ENCODE measurements at places on chromosomes 1 and 21.

- no peak for DNase-seq
Measured at GRCh38 chr1:206666954-206667665, 17.6 kb upstream of the MAPKAPK2 start.

GRCh38 chr21:44831227-44831860 lies 13.5 kb upstream of the SUMO3 start:
- no peak for DNase-seq

- DNase-seq = no peak
Measured at GRCh38 chr1:39158327-39159086, 46.0 kb upstream of the MACF1 start.

DNA sequence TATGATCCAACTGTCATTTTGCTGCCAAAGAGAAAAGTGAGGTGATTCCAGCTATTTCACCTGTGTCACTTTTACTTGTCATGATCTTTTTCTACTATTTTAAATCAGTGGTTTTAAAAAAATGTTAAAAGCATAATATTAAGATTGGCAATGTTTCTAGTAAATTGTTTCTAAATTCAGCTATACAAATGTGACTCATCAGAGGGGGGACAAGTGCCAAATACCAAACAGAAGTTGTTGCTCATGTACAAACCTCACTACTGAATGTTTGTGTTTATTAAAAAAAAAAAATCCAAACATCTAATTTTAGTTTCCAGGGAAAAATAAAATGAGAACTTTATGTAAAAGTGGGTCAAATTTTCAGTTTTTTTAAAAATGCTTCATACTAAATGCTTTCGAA lies 346.2 kb upstream of the SNX7 start:
- no peak for DNase-seq

- DNase-seq = no peak
Measured at GRCh38 chr1:227886503-227886961, 61.2 kb downstream of the WNT9A start.

GRCh38 chr1:24155011-24155782 lies 12.3 kb upstream of the IL22RA1 start:
- no peak for DNase-seq

- no peak for DNase-seq
Measured at GRCh38 chr1:159098596-159098995, 22.0 kb upstream of the AIM2 start.

GRCh38 chr1:205229399-205229871 lies 1.7 kb downstream of the TMCC2 start:
- DNase-seq = peak; percentile 83

GRCh38 chr1:37391211-37392011 lies 83.0 kb upstream of the ZC3H12A start:
- no peak for DNase-seq

GRCh38 chr1:47785561-47786271 lies 211.5 kb downstream of the TRABD2B start:
- DNase-seq = no peak

GRCh38 chr1:87119541-87120140 lies 205.2 kb downstream of the HS2ST1 start:
- no peak for DNase-seq

GRCh38 chr21:29538115-29538514 lies 239.4 kb downstream of the BACH1 start:
- DNase-seq = no peak

GRCh38 chr1:35115459-35116383 lies 36.5 kb downstream of the ZMYM1 start:
- no peak for DNase-seq

GRCh38 chr1:3012456-3013291 lies 8.6 kb upstream of the ACTRT2 start:
- DNase-seq = peak; percentile 32

DNA sequence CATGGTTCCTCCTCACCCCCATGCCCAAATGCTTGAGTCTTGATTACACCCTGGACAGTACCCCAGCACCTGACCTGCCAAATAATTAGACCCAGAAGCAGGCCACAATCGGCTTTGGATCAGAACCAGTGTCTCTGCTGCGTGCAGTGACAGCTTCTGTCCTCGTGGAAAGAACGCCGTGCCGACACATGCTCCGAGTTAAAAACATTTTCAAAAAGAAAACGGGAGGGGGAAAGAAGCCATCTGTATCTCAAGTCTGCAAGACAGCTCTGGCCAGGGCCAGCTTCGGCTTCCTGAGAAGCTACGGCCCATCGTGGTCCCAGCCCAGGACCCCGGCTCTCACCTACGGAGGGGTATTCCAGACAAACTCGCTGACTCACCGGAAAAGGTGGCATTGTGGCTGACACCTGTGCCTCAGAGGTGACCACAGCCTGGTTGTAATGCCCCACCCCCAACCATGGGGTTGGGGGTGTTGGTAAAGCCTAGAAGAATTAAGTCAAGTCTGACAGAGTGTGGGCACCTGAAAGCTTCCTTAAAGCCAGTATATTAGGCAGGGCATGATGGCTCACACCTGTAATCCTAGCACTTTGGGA lies 25.8 kb downstream of the SSBP3 start:
- peak; percentile 37 for DNase-seq

GRCh38 chr1:19330449-19331135 lies 18.5 kb downstream of the SLC66A1 start:
- DNase-seq = no peak

GRCh38 chr1:48221122-48221521 lies 1.4 kb upstream of the SLC5A9 start:
- DNase-seq = no peak

GRCh38 chr1:221753828-221754188 lies 11.9 kb upstream of the DUSP10 start:
- no peak for DNase-seq

- DNase-seq = no peak
Measured at GRCh38 chr1:118949315-118949714, 38.8 kb downstream of the TBX15 start.

- no peak for DNase-seq
Measured at GRCh38 chr1:57492586-57493226, 68.8 kb upstream of the DAB1 start.

DNA sequence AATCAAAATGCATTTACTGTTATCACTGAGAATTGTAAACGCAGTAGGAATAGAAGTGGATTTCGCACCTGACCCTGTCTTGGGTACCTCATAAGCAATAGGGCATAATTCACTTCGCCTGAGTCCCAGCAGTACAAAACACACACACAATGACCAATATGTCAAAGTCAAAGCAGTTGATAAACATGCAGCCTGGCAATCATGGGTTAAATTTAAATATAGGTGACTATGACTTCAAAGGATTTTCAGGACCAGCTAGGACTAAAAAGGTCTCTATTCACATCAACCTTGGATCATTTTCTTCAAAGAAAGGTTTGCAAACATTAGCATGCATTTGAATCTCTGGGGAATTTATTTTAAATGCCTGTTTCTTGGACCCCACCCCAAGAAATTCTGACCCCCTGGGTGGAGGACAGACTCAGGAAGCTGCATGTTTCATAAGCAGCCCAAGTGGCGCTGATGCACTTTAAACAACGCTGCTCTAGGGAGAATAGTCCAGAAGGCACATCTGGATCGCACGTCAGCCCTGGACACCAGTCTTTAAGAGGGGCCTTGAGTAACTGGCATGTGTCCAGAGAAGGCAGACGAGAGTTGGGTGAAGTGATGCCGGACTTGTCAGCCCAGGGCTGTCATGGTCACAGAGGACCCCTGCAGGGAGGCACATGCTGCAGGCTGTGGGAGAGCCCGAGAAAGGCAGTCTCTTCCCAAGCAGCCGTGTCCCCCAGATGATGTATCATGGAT lies 55.7 kb upstream of the EFHD2 start:
- no peak for DNase-seq

GRCh38 chr1:205714190-205714905 lies 34.0 kb upstream of the SLC45A3 start:
- DNase-seq = no peak

GRCh38 chr1:182676274-182676673 lies 8.1 kb downstream of the RGS8 start:
- no peak for DNase-seq

GRCh38 chr1:55560266-55560665 lies 345.1 kb upstream of the USP24 start:
- no peak for DNase-seq

- DNase-seq = no peak
Measured at GRCh38 chr1:209227171-209227570, 356.3 kb upstream of the CAMK1G start.

Measured in activated CD4-positive, alpha-beta T cell treated with anti-CD3 and anti-CD28 coated beads, Interleukin-2, Interleukin-4, amounts not matched to agents 100 ng/mL and 50 ng/mL, durations not matched to agents 16 hours and 8 hours (primary cell).